ENCODE measurements at places on chromosomes 5 and 9. TPM values are rescaled to one million over a fixed set of nuclear protein-coding genes. Genes with fewer than 3 reads are reported as not detected.
A peak's percentile ranks its signal among the peaks of the same experiment; 100 is the strongest.

GFI1B gene
- total RNA-seq = not detected

SPINK4 gene
- not detected for total RNA-seq

SOHLH1 gene
- total RNA-seq = not detected

FST gene
- total RNA-seq = 0.23 TPM

IGIP gene
- 3.1 TPM for total RNA-seq

- DNase-seq = no peak
These were observed 139.8 kb downstream of the ELAVL2 start for GRCh38 chr9:23686257-23686656.

DNA sequence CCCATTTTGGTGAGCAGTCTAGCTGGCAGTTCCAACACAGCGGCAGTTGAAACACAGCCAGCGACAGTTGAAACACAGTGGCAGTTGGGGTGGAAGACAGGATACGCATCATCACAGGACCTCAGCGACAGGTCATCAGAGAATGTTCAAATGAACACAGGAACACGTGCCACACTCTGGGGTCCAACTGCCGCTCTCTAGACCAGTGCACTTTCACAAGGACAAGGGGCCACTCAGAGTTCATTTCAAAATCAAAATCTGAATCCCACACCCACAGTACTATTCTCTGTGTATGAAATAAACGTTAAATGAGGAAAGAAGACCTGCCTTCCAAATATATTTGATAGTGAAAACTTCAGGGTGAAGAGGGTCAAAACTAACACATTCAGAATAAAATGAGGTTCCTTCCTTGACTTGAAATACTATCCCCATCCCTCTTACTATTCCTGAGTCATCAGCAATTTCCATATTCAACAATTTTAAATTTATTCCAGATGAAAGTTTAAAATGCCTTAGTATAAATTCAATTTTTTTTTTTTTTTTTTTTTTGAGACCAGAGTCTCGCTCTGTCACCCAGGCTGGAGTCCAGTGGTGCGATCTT, 53.0 kb upstream of the SIMC1 start:
- DNase-seq = no peak

DNA sequence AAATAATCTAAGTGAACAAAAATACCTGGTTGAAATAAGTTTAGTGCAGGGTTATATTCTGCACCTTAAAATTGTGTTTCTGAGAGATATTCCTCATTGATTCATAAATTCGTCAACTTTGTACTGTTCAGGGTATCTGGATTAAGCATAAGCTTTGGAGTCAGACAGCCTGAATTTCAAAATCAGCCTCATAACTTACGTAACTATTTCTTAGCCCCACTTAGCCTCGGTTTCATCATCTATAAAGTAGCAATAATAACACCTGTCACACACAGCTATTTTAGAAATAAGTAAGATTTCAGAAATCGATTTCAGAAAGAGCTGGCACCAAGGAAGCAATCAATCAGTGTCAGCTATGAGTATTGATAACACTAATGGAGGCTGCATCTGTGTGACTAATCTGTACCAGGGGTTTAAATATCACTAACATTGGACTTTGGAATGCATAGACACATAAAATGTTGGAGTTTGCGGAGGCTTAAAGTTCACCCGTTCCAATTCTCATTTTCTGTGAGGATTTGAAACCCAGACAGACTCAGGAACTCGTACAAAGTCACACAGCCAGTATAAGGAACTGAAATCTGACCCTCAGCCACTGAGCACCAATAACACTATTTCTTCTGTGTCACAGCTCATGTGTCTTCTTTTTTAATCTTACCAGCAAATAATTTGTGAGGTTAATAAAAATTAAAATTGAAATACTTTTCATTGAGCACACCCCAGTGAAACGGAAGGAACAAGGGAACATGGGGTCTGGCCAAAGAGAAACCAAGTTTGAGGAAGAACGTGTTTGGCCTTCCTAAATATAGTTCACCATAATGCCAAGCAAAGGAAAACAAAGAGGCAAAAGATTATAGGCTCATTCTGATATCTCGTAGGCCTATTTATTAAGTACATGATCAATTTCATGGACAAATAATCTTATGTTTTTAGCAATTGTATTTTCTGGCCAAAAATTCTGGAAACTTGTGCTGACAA, 194.4 kb upstream of the PTGER4 start:
- DNase-seq = peak; percentile 57

GRCh38 chr9:125435776-125436612, 174.4 kb downstream of the GAPVD1 start:
- no peak for DNase-seq

DNA sequence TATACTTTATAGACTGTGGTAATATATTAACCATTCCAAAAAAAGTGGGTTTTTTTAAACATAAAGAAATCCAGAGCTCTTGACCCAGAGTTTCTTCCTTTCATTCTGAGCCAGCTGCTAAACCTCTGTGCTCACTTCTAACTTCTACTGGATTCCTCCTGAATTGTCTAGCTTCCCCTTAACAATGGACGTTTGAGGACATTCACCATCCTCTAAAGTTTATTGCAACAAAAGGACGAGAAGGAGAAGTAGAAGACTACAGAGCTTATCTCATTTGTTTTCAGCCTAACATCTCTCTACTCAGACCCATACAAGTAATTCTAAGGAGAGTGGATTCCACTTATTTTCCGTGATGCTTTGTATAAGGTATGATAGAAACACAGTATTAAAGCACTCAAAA, 284.2 kb downstream of the MAST4 start:
- DNase-seq = no peak

Measured in GM12878 (cell line).